ENCODE measurements at places on chromosomes 4 and X. TPM values are rescaled to one million over a fixed set of nuclear protein-coding genes. Genes with fewer than 3 reads are reported as not detected.

DNA sequence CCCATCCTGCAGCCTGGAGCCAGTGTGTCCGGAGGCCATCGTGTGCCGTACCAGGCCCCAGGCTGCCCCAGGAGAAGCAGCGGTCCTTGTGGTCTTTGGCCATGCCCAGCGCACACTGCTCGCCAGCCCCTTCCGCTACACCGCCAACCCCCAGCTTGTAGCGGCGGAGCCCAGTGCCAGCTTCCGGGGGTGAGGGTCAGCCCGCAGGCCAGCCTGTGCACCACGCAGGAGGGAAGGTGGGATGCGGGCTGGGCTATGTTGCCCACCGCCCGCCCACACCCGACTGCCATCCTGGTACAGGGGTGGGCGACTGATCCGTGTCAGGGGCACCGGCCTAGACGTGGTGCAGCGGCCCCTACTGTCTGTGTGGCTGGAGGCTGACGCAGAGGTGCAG lies 7.6 kb upstream of the SRPK3 start:
- no peak for DNase-seq

Gene TEX13C
- total RNA-seq: not detected

Gene BMX
- not detected for total RNA-seq

- no peak for DNase-seq
These were observed 115.9 kb upstream of the TEX13D start for GRCh38 chrX:124216396-124217115.

Gene GAGE13
- not detected for total RNA-seq

Gene MGAT4D
- not detected for total RNA-seq

Gene CLDN2
- total RNA-seq: not detected

DNA sequence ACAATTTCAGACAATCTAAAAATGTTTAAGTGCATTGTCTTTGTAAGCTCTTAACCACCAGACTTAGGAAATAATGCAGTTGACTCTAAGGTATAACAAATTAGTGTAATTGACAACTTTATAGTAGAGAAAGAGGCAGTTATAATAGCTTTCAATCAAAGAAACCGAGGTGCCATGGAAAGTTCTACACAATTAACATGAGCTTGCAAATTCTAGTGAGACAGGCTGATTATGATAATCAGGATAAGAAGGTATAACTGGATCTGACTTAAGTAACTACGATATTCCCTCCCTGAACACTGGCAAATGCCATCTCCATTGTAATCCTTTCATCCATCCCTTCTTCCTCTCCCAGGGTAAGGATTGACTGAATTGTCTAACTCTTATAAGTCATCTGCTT lies 11.4 kb upstream of the KLHL5 start:
- DNase-seq: no peak

- DNase-seq: no peak
These were observed 194.0 kb upstream of the NUDT6 start for GRCh38 chr4:123116412-123116811.

- DNase-seq: no peak
These were observed 94.9 kb upstream of the DDIT4L start for GRCh38 chr4:100285121-100285520.

Gene SMIM10
- total RNA-seq: 0.79 TPM

GRCh38 chr4:7196736-7197135 lies 4.4 kb downstream of the SORCS2 start:
- DNase-seq: no peak

GRCh38 chr4:94446386-94446785 lies 5.4 kb upstream of the PDLIM5 start:
- no peak for DNase-seq

Gene AMTN
- total RNA-seq: not detected

Gene HMX1
- total RNA-seq: not detected

DNA sequence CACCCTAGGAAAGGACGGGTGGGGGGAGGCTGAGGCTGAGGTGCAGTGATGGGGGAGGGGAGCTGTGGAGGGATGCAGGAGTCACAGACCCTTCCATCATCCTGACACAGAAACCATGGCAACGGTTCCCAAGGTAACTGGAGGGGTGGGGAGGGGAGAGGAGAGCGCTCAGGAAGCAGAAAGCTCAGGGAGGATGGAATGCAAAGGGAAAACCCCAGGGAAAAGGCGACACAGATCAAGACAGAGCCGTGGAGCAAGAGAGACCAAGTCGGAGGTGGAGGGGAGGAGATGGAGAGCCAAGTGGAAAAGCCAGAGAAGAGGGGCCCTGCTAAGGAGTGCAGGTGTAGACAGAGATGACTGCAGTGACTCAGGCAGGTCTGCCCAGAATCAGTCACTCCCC lies 14.5 kb downstream of the L1CAM start:
- no peak for DNase-seq

Gene COPS4
- total RNA-seq: 37.1 TPM

- no peak for DNase-seq
These were observed 54.4 kb downstream of the KLHL13 start for GRCh38 chrX:118062048-118062789.

DNA sequence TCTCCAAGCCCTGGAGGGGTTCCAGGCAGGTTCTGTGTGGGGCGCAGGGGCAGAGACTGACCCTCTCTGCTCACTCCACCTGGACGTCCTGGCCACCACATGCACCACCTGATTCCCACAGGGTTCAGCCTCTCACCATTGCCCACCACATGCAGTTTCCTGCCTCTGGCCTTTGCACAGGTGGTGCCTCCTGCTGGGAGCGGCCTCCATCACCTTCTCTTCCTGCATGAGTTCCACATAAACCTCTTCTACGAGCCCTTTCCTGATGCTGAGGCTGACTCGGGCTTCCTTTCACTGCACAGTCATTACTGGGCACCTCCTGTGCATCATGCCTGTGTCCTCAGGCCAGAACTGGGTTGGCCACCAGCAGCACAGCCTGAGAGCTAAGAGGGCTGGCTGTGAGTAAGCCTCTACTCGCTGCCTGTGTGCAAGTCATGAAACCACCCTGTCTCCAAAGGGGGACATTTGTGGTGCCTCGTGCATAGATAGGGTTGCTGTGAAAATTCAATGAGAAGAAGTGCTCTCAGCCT lies 19.9 kb downstream of the MAN2B2 start:
- no peak for DNase-seq

DNA sequence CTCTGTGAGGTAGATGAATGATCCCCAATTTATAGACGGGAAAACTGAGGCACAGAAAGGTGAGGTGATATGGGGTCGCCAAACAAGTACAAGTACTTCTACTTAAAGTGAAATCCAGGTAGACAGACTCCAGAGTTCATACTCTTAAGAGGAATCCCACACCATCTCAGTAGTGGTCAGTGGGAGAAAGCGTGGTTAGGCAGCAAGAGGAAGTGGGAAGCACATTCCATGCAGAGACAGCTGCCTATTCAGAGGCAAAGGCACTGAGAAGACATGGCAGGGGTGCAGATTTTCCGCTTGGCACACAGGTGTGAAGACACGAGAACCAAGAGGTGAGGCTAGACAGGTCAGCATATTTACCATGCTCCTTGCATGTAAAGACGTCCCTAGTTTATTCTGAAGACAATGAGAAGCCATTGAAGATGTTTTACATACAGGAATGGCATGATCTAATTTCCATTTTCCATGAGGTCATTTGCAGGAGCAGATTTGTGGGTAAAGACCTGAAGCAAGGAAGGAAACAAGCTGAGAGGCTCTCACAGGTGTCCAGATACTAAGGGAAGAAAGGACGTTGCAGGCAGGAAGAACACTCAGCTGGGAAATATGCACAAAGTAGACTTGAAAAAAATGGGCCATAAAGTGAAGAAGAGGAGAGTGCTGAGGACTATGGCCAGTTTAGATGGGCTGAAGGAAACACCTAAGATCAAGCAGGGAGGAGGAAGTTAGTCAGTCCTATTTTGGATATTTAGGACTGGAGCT lies 17.3 kb upstream of the CLNK start:
- no peak for DNase-seq

- no peak for DNase-seq
These were observed 25.4 kb downstream of the RBPJ start for GRCh38 chr4:26346203-26346620.

DNA sequence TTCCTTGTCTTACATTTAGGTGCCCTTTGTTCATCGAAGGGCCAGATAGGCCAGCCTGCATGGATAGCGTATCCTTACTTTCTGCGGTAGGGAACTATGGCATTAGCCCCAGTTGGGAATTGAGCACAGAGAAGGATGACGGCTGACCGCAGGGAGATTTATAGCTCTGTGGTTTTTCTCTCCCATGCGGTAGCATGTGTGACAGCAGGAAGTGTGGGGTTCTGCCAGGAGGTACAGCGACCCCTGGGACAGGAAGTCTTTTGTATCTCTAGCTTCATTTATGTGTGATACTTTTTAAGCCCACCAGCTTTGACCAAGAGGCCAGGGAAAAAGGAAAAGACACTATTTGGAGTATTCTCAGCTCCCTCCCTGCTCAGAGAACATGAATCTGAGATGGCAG lies 33.1 kb downstream of the GAB3 start:
- peak; percentile 24 for DNase-seq

Gene OCRL
- total RNA-seq: 3.6 TPM

DNA sequence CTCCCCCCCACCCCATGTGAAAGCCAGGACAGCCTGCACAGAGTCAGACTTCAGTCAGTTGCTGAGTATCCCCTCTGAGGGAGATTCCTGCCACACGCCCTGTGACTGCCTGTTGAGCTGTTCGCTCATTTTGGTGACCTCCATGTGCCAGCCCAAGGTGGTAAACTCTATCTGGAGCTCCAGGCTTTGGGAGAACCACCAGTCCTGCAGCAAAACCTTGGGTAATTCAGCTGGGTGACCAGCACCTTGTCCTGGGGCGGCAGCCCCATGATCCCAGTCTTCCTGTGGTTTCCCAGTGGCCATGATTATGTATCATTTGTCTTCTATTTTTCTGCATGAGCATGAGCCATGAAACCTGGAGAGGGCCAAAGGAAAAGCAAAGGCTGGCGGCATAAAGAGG lies 73.4 kb downstream of the NBDY start:
- DNase-seq: no peak

DNA sequence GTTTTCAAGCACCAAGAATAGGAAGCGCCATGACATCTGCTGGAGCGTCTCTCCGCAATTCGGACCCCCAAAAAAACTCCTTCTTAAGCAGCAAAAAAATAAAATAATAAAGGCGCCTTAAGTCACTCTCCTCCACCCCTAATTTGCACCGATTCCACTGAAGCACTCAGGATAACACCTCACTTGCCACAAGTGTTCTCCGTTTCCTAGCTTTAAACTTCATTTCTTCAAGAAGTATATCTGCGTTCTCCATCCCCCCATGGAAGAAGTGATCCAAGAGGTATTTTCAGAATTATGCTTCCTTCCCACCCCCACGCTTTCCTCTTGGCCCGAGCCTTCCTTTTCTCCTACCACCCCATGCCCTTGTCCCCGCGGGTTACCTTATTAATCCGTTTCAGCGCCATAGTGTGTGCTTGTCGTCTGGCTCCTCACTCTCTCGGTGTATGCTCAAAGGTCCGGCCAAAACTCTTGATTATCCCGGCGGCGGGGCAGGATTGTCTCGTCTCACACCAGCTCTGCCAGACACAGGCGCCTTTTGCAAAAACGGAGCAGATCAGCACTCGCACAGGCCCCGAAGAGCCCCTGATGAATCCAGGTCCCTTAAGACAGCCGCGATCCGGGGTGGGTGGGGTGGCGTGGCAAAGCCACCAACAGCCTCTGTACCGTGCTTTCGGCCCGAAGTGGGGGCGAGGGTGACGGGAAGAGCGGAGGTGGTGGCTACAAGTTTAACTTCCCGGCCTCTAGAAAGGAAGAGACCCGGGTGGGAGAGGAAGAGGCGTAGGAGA lies 1.1 kb downstream of the UBE2D3 start:
- DNase-seq: no peak

DNA sequence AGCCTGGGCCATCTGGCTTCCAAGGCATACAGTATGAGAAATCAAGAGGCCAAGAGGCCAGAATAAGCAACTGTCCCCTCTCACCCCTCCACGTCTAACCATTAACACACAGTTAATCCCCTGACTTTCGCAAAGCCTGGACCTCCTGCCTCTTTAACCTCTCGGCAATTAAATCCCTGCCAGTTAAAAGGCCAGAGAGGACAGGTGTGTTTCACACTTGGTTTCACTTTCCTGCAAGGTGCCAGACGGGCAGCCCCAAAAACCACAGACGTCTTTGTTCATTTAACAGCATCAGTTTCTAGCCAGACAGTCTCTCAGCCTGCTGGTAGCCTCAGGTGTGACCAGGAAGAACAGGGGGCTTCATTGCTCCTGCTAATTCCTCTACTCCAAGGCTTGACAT lies 91.1 kb upstream of the KIT start:
- DNase-seq: no peak

Gene FAM114A1
- total RNA-seq: 0.24 TPM

DNA sequence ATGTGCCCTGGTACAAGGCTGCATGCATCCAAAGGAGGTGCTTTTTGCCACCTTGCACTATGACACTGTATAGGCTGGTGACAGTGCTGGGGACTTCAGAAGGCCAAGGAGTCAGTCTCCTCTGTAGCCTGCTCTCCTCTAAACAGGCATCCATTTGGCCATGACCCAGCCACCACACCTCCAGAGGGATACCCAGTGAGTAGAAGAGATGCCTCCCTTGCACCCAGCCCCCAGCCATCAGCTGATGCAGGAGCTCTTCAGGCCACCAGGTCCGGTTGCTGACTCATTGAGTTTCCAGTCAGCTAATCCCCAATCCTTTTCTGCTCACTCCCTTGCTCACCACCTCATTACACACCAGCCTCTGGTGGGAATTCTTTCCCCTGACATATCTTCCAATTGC lies 99.8 kb downstream of the PJA1 start:
- no peak for DNase-seq

DNA sequence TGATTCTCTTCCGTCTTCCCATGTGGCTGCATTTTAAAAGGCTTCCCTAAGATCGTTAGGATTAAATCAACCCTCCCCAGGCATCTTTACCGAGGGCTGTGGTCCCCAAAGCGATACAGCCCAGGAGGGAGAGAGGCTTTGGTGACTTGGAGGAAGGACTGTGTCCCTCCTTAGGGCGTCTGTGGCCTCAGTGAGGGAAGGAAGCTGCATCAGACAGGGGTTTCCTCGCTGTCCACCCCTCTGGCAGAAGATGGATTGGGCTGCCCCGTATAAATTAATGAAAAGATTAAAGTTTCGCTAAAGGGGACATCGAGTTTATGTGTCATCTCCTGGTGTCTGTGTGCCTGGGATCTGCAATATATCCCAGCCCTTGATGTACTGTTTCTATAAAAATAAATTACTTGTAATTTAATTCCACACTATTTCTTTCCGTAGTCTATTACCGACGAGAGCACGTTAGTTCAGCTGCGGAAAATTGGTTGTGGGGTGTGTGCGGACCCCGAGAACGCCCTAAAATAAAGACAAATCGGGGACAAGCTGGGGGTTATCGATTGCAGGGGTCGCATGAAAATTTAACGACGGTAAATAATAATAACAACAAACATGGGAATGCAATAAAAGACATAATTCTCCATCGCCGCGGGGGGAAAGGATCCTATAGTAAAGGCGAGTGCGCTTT lies 6.5 kb downstream of the SHOX start:
- no peak for DNase-seq

- DNase-seq: no peak
These were observed 91.2 kb upstream of the GPR50 start for GRCh38 chrX:151085207-151085606.
